ENCODE measurements at places on chromosomes 1 and 21.
A peak's percentile ranks its signal among the peaks of the same experiment; 100 is the strongest.

GRCh38 chr1:205532996-205533735 lies 28.7 kb downstream of the CDK18 start:
- DNase-seq, result no peak

- DNase-seq, result no peak
Observed at GRCh38 chr1:179295164-179295755, 1.7 kb downstream of the SOAT1 start.

DNA sequence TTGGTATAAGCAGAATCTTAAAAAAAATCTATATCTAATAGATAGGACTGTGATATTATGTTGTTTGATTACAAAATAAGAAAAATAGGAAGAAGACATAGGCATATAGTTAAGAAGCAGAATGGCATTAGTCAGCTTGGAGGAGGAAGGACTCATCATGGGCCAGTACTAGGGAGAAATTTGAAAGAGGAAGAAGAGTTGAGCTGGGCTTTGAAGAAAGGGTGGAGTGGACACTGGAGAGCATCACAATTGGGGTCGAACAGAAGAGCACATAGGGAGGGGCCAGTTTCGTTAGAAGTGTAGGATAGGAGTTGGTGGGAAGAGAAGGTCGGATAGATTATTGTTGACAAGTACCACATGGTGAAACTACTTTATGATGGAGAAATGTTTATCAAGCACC lies 129.3 kb downstream of the CACHD1 start:
- no peak for DNase-seq

DNA sequence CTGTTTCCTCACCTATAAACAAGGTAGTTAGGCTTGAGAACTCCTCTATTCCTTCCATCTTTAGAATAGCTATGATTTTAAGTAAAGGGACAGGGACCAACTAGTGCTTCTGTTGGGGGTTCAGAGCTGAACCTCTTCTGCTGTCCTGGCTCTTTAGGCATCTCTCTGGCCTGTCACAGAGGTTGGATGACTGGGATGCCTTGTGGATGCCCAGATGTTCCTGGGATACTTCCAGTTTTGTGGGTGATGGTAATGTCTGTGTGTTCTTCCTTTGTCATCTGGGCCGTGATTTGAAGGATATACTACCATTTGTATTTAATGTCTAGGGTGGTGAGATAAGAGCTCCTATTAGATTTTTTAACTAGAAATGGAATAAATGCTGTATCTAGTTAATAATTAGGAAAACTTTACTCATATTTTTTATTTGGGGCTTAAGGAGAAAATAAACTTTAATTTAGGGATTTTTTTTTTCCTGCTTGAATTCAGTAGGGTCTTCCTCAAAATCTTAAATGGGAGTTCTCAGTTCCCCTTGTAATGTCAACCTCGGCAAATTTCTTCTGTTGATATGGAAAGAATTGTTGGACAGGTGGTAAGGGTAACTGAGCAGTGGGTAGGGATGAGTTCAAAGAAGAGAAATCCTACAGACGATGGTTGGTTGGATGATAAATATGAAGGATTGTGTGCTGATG lies 47.2 kb downstream of the LAMC1 start:
- no peak for DNase-seq

DNA sequence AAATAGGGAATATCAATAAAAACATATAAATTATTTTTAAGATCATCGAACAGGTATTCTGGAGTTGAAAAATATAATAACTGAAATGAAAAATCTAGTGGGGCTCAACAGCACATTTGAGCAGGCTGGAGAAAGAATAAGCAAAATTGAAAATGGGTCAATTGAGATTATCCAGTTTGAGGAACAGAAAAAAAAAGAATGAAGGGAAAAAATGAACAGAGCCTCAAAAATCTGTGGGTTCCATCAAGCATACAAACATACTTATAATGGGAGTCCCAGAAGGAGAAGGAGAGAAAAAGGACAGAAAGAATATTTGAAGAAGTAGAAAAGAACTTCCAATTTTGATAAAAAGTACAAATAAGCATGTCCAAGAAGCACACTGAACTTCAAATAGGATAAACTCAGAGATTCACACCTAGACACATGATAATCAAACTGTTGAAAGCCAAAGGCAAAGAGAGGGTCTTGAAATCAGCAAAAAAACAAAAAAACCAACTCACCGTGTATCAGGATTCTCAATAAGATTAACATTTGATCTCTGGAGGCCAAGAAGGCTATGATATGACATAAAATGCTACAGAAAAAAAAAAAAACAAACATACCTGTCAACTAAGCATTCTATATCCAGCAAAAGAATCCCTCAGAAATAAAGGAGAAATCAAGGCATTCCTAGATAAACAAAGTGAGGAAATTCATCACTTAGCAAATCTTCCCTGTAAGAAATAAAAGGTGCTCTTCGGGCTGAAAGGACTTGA lies 5.4 kb upstream of the COQ8A start:
- DNase-seq, result no peak

DNA sequence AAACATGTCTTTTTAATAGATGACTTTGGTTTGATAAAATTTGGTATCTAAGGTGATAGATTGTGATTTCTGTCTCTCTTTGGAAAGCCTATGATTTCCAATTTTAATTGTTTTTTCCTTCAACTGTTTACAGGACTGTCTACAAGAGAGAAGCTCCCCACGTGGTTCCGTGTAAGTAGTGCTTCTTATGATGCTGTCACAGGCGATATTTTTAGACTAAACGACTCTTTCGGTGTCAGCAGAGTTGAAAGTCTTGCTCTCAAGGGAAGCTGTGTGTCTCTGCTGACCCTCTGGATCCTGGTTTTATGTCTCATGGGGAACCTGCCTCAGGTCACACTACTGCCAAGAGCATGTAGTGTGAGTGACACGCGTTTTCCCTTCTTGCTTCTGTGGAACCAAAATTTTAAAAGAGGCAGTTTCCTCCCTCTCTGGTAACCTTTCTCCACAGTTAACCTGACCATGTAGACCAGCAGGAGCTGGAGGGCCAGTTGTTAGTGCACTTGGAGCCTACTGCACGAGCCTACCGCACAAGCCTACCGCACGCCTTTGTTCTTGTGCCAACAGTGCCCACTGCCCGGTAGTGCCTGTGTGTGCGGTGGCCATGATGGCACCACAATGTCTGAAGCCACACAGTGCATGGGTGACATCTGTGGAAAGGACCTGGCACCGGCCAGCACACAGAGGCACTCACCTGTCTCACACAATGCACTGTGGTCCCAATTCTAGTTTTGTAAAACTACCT lies 91.9 kb downstream of the PCBP3 start:
- no peak for DNase-seq

- no peak for DNase-seq
Observed at GRCh38 chr1:3103967-3104677, 35.1 kb downstream of the PRDM16 start.

DNA sequence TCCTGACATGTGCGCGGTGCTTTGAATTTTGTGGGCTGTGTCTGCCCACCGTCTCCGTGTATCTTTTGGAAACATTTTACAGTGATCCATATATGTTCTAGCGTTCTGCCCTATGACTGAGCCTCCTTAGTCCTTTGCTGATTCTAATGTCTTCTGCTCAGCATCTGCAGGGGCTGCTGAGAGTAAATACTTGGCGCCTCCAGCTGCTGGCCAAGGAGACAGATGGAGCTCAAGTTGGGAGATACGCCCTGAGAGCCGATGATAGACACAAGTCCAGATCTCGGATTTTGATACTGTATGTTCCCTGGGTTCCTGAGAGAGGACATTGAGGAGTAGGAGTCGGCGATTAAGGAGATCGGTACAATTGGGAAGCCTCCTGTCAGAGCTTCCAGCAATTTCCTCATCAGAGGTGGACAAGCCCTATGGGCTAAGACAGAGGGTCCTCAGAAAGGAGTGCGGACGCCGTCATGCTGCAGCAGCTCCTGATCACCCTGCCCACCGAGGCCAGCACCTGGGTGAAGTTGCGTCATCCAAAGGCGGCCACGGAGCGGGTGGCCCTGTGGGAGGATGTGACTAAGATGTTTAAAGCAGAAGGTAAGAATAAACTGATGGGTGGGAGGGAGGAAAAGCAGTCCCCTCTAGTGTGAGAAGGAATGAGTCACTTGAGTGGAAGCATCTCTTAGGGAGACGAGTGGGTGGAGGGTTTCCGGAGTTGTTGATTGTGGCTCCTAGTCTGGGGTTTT lies 390 bp downstream of the ZFP69B start:
- no peak for DNase-seq

GRCh38 chr1:168408539-168408865 lies 127.8 kb downstream of the TBX19 start:
- DNase-seq, result no peak

DNA sequence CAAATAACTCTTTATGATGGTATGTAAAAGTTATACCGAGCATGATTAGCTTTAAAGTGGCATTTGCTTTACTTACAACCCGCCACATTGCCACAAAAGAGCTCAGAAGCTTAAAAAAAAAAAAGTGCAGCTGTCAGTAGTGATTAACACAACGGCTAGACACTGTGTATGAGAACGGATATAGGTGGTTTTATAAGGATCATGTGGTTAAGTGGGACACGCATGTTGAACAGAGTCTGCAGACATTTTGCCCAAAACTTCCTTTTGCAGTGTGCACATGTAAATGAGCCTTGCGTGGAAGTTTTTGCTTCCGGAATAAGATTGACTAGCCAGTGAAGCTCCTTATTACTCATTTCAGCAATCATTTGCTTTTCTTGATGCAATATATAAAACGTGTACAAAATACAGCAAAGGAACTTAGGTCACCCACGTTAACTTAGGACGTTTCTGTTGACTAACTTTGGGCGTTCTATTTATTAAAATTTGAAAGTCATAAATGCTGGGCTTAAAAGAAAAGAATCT lies 58.7 kb upstream of the RGS1 start:
- no peak for DNase-seq

GRCh38 chr1:4957027-4957426 lies 302.6 kb downstream of the AJAP1 start:
- DNase-seq, result no peak

- no peak for DNase-seq
Observed at GRCh38 chr1:11478571-11479374, at the start of gene DISP3. Gene DISP3 (plus strand): TSS chr1:11479155. CDS start chr1:11500993, 21,838 bp downstream.

DNA sequence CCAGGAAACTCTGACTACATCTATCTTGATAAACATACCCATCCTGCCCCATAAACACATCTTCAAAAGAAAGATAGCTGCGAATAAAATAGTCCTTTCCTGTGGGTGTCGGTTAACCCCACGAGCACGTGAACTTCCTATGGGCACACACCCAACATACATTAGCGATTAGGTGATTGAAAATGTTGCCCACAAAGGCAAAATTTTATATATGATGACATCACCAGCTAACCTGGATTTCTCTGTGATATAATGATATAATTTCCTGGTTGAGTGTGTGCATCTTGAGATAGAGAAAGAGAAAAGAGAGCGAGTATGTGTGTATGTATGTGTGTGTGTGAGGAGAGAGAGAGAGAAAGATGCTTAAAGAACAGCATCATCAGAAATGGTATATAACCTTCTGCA lies 296.1 kb downstream of the PTPRC start:
- DNase-seq, result peak; percentile 27

GRCh38 chr1:44481701-44482100 lies 76.6 kb downstream of the RNF220 start:
- no peak for DNase-seq

- no peak for DNase-seq
Observed at GRCh38 chr1:245753807-245754206, 599.0 kb downstream of the KIF26B start.

GRCh38 chr1:165988275-165988674 lies 160.9 kb downstream of the UCK2 start:
- DNase-seq, result no peak

- DNase-seq, result no peak
Observed at GRCh38 chr1:113031171-113031933, 41.6 kb upstream of the LRIG2 start.

DNA sequence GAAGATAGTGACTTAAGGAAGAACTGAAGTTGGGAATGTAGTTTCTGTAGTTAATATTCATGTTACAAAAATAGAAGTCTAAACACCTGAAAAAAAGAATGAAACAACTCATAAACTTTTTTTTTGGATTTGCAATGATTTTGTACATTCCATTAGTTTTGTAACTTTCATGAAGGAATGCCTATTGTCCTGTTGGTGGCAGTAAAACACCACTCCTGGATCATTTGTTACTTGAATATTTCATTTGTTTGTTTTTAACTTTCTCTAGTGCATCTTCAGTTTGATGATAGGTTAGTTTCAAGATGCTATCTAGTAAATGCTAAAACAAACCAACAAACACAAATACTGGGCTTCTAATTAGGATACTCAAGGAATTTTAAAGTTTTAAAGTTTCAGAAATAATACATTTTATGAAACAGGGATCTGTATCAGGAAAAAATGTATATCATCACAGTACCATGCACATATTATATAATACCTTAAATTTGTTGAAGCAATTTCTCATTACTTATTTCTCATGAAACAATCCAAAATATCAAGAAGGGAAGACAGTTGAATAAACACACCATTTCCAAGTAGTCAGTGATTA lies 229.7 kb upstream of the CACYBP start:
- DNase-seq, result peak; percentile 53

DNA sequence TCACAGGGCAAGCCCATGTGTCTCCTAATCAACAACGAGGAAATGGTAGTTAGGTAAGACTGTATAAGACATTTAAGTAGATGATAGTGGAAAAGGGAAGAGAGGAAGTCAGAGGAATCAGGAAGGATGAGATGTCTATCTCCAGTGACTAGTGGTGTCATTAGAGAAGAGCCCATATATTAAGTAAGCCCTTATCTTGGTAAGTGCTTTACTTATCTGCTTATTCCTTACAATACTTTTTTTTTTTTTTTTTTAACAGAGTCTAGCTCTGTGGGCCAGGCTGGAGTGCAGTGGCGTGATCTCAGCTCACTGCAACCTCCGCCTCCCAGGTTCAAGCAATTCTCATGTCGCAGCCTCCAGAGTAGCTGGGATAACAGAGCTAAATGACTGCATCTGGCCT lies 29.5 kb downstream of the RNF11 start:
- DNase-seq, result no peak

- DNase-seq, result no peak
Observed at GRCh38 chr1:202229376-202229775, 35.8 kb downstream of the LGR6 start.

DNA sequence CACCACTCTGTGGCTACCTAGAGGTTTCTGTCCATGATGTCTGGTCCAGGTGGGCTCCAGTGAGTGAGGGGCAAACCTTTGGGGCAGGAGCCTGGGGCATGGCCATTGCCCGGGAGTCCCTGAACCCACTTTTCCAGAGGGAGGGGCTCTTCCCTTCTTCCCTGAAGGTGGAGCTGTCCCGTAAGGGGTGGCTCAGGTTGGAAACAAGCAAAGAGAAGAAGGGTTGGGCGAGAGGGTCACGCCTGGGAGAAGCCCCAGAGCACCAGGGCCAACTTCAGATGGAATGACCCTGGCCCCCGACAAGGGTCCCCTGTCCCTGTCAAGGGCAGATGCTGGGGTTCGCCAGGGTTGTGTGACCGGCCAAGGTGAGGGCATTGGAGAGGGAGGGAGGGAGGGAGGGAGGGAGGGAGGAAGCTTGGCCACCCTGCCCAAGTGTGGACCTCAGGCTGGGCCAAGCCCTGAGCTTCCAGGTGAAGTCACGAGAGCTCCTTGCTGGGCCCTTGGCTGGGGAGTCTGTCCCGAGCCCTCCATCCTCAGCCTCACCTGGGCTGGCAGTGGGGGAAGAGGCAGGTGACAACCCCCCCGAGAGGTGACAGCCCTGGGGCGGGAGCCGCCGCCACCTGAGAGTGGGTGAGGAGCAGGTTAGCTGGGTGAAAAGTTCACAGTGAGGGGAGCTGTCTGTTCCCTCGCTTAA lies 69.6 kb downstream of the DHRS3 start:
- no peak for DNase-seq

- no peak for DNase-seq
Observed at GRCh38 chr1:53944469-53945182, 873 bp downstream of the IFT25 start.
